Activated naive CD8-positive, alpha-beta T cell treated with anti-CD3 and anti-CD28 coated beads for 36 hours (primary cell): ENCODE measurements at places on chromosomes 7 and 10.

DNA sequence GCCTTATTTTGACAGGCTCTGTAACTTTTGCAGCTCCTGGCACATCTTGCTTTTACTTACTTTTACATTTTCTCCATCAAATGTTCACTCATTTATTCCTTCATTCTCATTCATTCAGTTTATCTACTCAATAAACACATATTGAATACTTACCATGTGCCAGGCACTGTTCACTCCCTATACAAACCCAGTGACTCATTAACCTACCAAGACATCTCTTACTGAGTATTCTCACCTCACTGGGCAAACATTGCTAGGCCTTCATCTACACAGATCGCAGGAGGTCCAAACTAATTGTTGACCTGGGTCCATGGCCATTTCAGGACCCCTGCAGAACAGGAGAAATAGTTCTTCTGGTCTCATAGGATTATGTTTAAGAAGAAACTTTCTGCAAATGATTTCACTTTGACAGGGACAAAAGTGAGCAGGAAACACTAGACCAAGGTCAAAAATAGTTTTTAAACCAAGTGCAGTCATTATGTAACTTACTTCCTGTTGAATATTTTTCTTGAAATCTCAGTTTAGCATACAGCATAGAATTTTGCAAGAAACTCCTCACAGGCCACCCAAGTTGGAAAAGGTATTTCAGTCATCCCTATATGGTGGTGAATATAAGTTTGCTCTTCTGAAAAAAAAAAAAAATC is 17.6 kb downstream of the SLC26A4 start:
- no peak for DNase-seq
- H3K36me3 ChIP-seq, result peaks cover 1% of the 10 kb centered on the region
- no peak overlapping the region for H3K27ac ChIP-seq
- peaks cover 6% of the 10 kb centered on the region for H3K27me3 ChIP-seq
- no peak overlapping the region for H3K4me3 ChIP-seq
- peaks cover 10% of the 10 kb centered on the region for H3K4me1 ChIP-seq

DNA sequence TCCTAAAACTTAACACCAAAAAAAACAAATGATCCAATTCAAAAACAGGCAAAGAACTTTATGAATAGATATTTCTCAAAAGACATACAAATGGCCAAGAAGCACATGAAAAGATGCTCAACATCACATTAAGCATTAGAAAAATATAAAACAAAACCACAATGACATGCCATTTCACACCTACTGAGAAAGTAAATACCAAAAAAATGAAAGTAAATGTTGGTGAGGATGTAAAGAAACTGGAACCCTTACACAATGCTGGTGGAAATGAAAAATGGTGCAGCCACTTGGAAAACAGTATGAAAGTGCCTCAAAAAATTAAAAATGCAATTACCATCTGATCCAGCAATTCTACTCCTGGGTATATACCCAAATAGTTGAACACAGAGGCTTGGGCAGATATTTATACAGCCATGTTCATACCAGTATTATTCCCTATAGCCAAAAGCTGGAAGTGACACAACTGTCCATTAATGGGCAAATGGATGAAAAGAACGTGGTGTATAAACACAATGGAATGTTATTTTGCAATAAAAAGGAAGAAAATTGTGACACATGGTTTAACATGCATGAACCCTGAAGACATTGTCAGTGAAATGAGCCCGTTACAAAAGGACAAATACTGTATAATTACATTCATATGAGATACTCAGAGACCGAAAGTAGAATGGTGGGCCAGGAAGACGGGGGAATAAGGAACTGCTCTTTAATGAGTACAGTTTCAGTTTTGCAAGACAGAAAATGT is 89.0 kb downstream of the JMJD1C start:
- no peak overlapping the region for H3K27ac ChIP-seq
- H3K4me1 ChIP-seq, result peaks cover 17% of the 10 kb centered on the region
- H3K36me3 ChIP-seq, result peaks cover 22% of the 10 kb centered on the region
- H3K27me3 ChIP-seq, result no peaks in the 10 kb centered on the region
- no peak for DNase-seq

DNA sequence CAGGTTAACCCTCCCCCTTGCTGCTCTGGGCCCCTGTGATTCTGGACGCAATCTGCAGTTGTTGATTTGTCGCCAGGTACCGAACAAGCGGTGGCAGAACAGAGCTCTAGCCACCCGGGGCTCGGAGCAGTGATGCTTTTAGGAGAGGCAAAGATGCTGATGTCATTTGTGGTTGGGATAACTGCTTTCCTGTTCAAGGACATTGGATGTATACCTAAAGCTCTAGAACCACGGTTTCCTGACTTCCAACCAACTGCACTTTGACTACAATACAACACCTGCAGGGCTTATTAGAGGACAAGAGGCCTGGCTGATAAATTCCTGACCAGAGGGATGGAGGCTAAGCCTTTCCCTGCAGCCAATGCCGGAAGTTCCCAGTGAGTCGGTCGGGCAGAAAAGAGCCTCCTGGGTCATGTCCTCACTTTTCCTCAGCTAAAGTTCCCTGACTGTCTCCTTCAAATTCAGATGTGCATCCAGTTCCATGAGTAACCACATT is 6.5 kb upstream of the RBM20 start:
- H3K27me3 ChIP-seq, result peaks cover 55% of the 10 kb centered on the region
- H3K4me1 ChIP-seq, result peaks cover 19% of the 10 kb centered on the region
- no peak overlapping the region for H3K4me3 ChIP-seq
- peaks cover under 1% of the 10 kb centered on the region for H3K36me3 ChIP-seq

DNA sequence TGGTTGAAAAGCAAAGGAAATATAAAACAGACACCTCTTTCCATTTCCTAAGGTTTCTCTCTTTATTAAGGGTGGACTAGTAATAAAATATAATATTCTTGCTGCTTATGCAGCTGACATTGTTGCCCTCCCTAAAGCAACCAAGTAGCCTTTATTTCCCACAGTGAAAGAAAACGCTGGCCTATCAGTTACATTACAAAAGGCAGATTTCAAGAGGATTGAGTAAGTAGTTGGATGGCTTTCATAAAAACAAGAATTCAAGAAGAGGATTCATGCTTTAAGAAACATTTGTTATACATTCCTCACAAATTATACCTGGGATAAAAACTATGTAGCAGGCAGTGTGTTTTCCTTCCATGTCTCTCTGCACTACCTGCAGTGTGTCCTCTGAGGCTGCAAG is 154.4 kb upstream of the LANCL2 start:
- no peaks in the 10 kb centered on the region for H3K36me3 ChIP-seq
- H3K4me1 ChIP-seq, result no peaks in the 10 kb centered on the region
- no peak overlapping the region for H3K4me3 ChIP-seq

- peaks cover 22% of the 10 kb centered on the region for H3K4me1 ChIP-seq
- no peak overlapping the region for H3K27ac ChIP-seq
- no peaks in the 10 kb centered on the region for H3K27me3 ChIP-seq
- peaks cover 23% of the 10 kb centered on the region for H3K36me3 ChIP-seq
Observed at GRCh38 chr10:113704637-113705343, 25.1 kb downstream of the CASP7 start.

DNA sequence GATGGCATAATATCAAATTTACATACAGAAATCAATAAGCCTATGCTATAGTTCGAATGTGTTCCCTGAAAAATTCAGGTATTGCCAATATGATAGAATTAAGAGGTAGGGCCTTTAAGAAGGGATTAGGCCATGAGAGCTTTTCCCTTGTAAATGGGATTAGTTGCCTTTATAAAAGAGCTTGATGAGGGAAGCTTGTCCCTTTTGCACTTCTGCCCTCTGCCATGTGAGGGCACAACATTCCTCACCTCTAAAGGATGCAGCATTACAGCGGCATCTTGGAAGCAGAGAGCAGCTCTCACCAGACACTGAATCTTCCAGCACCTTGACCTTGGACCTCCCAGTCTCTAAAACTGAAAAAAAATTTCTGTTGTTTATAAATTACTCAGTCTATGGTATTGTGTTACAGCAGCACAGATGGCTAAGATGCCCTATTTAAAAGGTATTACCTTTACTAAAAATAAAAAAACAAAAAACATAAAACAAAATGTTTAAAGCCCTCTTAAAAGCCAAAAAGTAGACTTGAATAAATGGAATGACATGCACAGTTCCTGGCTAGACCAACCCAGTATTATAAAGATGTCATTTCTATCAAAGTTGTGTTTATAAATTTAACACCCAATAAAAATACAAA is 909.6 kb downstream of the REEP3 start:
- H3K4me3 ChIP-seq, result no peak overlapping the region
- no peaks in the 10 kb centered on the region for H3K4me1 ChIP-seq
- no peak overlapping the region for H3K27ac ChIP-seq
- no peaks in the 10 kb centered on the region for H3K36me3 ChIP-seq
- DNase-seq, result no peak
- no peaks in the 10 kb centered on the region for H3K27me3 ChIP-seq

DNA sequence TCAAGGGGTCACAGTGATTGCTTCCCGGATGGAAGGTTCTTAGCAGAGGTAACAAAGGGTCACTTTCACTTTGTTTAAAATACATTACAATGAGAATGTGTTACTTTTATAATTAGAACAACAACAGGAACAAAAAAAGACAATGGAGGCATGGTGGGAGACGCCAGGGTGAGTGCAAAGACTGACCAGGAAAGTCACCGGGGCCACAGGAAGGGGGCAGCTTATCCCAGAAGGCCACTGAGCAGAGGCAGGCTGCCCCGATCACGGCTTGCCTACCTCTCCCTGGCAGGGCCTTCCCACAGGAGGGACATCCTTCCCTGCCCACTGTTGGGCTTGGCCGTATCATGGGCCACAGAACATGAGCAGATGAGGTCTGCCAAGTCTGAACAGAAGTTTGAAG is 46.8 kb upstream of the ENO4 start:
- H3K27ac ChIP-seq, result no peak overlapping the region
- H3K27me3 ChIP-seq, result peaks cover 17% of the 10 kb centered on the region
- H3K36me3 ChIP-seq, result no peaks in the 10 kb centered on the region
- no peak overlapping the region for H3K4me3 ChIP-seq

GRCh38 chr10:60708666-60709065 is 69.6 kb upstream of the CDK1 start:
- no peak overlapping the region for H3K27ac ChIP-seq
- no peak overlapping the region for H3K4me3 ChIP-seq
- no peaks in the 10 kb centered on the region for H3K4me1 ChIP-seq
- H3K27me3 ChIP-seq, result peaks cover 28% of the 10 kb centered on the region

GRCh38 chr7:116957874-116958273 is 4.6 kb downstream of the ST7 start:
- no peak overlapping the region for H3K27ac ChIP-seq
- H3K36me3 ChIP-seq, result peaks cover 9% of the 10 kb centered on the region

DNA sequence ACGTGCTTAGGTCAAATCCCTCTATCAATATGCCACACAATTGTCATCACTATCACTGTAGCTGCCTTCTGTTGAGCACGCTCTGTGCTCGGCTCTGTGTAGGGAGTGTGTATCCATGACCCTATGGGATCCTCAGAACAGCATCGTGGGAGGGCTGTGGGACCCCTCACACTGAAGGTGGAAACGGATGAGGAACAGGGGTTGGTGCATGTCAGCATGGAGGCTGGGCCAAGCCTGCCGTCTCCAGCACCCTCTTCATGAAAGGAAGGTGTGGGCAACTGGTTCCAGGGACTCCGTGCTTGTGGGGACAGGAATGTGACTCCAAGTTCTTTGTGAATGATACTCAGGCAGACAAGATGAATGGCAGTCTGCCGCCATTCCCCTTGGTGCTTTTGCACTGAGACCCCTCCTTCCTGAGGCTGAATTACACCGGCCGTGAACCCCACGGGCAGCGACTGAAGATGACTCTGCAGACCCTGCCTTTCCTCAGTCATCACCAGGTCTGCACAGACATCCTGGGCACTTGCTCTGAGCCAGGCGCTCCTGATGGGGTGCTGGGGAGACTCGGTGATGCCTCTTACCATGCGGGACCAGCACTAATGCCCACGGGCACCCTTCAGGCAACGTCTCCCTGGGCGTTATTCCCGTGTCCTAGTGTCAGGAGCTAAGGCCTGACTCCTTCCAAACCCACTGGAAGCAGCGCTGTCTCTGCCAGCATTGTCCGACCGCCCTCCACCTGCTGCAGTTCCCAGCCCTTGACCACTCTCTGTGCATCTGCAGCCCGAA is 495.2 kb downstream of the TCERG1L start:
- H3K27ac ChIP-seq, result no peak overlapping the region
- no peaks in the 10 kb centered on the region for H3K27me3 ChIP-seq
- H3K36me3 ChIP-seq, result no peaks in the 10 kb centered on the region
- no peaks in the 10 kb centered on the region for H3K4me1 ChIP-seq
- H3K4me3 ChIP-seq, result no peak overlapping the region

DNA sequence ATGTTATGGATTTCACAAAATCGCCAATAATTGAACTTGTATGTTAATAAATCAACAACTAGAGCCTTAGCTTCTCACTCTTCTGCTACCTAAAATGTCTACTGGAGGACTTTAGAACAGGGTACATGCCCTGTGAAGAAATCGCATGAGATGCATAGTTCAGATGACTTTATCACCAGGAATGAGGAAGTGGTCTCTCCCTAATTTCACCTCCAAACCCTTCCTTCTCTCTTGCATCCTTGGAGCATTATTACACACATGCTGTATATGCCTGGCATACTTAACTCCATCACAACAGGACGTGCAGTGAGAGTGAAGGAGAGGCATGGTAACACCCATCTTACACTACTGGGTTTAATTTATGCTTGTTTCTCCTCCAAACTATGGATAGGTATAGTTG is 27.8 kb downstream of the RHEB start:
- no peaks in the 10 kb centered on the region for H3K27me3 ChIP-seq
- H3K4me1 ChIP-seq, result peaks cover 33% of the 10 kb centered on the region
- H3K27ac ChIP-seq, result no peak overlapping the region
- peaks cover 20% of the 10 kb centered on the region for H3K36me3 ChIP-seq
- H3K4me3 ChIP-seq, result no peak overlapping the region
- no peak for DNase-seq

DNA sequence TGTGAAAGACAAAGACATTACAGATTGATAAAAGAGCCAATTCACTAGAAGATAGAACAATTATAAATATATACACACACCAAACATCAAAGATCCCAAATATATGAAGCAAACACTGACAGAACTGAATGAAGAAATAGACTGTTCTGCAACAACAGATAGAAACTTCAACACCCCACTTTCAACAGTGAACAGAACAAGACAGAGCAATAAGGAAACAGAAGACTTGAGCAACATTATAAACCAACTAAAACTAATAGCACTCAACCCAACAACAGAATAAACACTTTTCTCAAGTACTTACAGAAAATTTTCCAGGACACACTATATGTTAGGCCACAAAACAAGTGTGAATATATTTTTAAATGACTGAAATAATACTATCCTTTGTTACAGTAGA is 10.9 kb downstream of the CDCA7L start:
- peaks cover 45% of the 10 kb centered on the region for H3K4me1 ChIP-seq
- H3K4me3 ChIP-seq, result no peak overlapping the region
- H3K36me3 ChIP-seq, result peaks cover 87% of the 10 kb centered on the region
- H3K27ac ChIP-seq, result no peak overlapping the region
- no peak for DNase-seq

DNA sequence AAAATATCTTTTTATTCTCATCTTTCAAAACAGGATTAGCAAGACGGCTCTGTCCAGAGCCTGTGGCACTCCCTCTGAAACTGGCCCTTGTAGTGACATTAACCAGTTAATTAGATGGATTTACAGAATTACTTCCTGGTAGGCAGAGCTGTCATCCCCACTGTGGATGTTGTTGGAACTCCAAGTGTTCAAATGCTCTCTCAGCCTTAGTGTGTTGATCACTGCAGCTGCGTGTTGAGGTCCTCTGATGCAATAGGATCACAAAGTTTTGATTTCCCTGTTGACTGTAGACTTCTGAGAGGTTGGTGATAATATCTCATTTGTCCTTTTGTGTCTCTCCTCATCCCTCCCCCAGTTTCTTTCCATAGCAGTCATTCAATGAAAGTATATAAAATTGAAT is 117.3 kb upstream of the CDK6 start:
- peak overlapping the region; percentile 56 for H3K27ac ChIP-seq
- no peak overlapping the region for H3K4me3 ChIP-seq
- DNase-seq, result no peak
- H3K36me3 ChIP-seq, result peaks cover 20% of the 10 kb centered on the region
- H3K27me3 ChIP-seq, result no peaks in the 10 kb centered on the region
